ENCODE measurements at places on chromosomes 6 and 20.

- DNase-seq: no peak
Measured at GRCh38 chr20:63378626-63379025, 17.5 kb upstream of the CHRNA4 start.

GRCh38 chr20:1273366-1273765 is 7.3 kb downstream of the SNPH start:
- no peak for DNase-seq

DNA sequence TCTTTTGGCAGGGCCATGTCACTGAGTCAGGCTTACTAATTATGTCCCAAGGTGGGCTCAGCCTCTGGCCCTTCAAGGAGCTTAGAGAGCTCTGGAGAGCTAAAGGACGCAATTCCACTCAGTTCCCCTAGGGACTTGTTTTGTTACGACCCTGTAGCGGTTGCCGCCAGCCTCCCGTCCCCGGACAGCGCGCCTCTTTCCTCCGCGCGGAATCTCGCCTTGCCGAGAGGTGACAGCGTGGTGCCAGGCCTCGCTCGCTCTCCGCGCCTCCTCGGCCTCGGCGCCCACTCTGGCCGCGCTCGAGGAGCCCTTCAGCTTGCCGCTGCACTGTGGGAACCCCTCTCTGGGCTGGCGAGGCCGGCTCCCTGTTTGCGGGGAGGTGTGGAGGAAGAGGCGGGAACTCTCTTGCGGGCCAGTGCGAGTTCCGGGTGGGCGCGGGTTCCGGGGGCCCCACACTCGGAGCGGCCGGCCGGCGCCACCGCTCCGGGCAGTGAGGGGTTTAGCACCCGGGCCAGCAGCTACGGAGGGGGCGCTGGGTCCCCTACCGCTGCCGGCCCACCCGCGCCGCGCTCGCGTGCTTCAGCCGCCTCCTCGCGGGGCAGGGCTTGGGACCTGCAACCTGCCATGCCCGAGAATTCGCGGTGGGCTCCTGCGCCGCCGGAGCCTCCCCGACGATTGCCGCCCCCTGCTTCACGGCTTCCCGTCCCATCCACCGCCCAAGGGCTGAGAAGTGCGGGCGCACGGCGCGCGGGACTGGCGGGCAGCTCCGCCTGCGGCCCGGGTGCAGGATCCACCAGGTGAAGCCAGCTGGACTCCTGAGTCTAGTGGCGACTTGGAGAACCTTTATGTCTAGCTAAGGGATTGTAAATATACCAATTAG is 9.9 kb upstream of the ZNF311 start:
- no peak for DNase-seq

- DNase-seq: no peak
Measured at GRCh38 chr20:24381886-24382285, 87.5 kb upstream of the SYNDIG1 start.

DNA sequence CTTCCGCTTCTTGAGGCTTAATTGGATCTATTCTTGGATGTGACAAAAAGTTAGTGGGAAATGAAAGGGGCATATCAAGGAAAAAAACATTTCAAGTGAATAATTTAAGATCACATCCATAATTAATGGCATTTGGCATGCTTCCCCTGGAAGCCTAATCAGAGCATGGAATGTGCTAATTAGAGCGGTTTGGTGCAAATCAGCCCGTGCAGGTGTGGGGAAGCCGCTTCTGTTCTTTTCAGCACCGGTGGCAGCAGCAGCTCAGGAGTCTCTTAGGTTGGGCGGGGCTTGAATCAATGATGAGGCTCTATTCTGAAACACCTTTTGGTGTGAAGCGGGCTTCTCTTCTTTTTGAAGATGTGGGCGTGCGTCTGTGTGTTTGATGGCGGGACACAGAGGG is 301.2 kb downstream of the LRFN2 start:
- no peak for DNase-seq

GRCh38 chr6:37121556-37121955 is 48.4 kb upstream of the PIM1 start:
- no peak for DNase-seq

GRCh38 chr20:56631318-56631989 is 2.3 kb downstream of the TFAP2C start:
- DNase-seq: no peak

GRCh38 chr6:93307505-93308409 is 111.6 kb downstream of the EPHA7 start:
- no peak for DNase-seq

GRCh38 chr6:166270706-166271375 is 37.4 kb downstream of the PRR18 start:
- DNase-seq: no peak

DNA sequence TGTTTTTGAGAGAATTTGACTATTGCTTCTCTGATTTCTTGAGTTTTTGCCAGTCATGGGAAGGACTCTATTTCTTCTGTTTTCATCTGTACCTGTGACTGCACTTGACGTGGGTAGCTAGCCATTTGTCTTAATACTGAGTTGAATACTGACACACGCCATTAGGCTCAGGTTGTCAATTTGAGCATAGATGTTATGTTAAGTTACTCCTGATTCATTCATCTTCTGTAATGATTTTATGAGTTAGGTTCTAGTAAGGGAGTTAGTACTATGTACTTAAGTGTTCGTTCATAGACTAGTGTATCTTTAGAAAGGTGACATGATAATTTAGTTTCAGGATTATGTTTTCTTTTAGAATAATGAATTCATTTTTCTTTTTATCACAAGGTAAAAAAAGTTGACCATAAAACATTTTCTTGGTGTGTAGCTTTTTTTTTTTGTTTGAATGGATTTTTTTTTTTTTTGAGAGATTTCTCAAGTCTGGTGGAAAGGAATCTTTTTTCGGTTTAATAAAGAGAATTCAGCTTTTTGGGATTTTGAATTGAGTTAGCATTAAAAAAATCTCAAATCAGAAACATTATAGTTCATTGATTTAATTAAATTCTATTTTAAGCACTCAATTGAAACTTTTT is 1.7 kb downstream of the AFDN start:
- DNase-seq: no peak

DNA sequence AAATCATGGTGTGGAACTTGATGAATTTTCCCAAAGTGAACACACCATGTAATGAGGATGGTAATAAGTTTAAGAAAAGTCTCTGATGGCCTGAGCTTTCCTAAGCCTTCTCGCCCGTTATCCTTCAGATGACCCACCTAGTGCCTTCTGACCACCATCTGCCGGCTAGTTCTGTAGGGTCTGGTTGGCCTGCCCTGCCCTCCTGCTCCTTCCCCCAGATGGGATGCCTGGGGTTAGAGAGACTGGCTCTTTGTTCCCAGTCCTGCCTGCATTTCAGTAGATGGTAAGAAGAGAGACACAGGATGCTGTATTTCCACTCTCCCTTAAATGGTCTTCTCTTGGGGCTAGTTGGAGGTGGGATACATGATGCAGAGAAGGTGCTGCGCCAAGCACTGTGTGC is 43.0 kb downstream of the TIAM2 start:
- DNase-seq: no peak

DNA sequence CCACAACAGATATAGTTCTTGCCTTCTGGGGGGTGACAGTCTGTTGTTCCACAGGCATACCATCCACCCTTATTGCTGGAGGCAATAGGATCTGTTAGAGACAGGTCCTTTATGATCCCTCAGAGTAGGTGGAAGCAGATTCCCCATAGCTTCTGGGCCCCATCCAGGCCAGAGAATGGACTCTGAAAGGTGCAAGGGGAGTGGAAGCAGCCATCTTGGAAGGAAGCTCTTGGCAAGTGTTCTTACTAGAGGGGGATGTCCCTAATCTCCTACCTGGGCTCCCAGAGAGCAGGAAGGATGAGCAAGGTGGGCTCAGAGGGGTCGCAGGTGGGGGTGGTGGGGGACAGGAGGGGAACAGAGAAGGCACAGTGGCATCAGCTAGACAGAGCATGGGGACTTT is 33.4 kb downstream of the CEBPB start:
- DNase-seq: no peak

DNA sequence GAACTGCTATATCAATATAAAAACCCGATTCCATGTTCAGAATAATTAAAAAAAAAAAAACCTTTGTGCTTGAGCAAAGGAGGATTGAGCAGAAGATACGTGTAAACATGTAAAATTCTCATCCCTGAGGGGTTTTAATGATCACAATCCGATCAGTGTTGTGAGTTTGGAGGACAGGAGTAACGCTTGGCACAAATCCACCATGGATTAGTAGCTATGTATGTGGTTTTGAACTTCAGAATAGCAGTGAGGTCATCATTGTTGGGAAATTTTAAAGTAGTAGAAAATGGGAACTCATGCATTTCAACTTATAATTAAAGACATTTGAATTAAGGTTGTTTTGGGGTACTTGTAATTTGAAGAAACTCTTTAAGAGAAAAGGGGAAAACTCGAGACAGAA is 203.2 kb downstream of the RPS12 start:
- DNase-seq: no peak

DNA sequence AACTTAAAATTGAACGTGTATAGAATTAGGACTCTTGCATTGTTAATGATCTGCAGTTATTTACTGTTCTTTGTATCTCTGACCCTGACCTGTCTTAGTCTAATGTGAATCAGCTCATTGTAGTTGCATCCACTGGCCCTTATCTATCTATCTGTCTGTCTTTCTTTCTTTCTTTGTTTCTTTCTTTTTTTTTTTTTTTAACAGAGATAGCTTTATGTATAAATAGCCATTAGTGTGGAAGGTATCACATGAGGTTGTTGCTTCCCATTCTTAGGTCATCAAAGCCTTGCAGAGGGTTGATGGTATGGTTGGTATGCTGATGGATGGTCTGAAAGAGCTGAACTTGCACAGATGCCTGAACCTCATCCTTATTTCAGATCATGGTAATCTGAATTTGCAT is 59.9 kb downstream of the ENPP1 start:
- no peak for DNase-seq

DNA sequence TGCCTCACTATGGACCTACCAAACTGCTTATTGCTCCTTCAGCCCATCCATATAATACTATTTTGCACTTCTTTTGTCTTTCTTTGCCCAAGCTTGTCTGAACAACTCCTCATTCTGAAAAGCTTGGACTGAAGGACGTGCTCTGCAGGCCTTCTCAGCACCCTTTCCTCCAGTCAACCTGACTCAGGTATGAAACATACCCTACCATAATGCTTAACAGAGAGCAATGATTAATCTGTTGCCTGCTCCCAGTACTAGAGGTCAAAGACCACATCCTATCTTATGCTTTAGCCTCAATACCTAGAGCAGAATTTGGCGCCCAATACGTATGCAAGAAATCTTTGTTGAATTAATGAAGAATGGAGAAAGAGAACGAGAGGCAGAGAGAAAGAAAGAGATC is 55.2 kb downstream of the ATXN1 start:
- no peak for DNase-seq

DNA sequence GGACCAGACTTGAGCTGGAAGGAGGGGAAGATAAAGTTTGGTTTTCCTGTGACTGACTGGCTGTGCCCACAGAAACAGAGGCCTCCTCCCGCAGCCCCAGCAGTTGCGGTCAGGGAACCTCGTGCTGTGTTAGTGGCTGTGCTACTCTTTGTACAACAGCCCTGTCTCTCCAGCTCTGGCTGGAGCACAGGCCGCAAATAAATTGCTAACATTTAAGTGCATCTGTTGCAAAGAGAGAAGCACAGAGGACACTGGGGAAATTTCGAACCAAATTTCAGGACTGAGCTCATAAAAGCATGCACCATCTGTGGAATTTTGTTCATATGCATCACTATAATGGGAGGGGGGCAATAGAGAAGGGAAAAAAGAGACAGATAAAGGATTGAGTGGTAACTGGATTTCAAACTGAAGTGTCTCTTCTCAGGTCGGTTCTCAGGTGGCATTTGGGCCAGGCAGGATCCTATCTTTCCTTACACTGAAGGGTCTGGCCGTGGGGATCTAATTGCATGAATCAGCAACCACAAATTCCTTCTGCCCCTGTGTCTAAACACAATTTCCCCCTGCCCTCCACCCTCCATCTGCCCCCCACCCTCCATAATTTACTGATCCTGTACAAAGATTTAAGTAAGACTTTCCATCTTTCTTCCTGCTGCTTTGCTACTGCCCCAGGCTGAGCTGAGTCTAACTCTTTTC is 88.9 kb upstream of the ATXN1 start:
- no peak for DNase-seq

- DNase-seq: no peak
Measured at GRCh38 chr20:24565835-24566351, 96.5 kb downstream of the SYNDIG1 start.

GRCh38 chr6:83921315-83921714 is 61.8 kb downstream of the CYB5R4 start:
- no peak for DNase-seq

- DNase-seq: no peak
Measured at GRCh38 chr20:42603655-42604054, 586.1 kb downstream of the PTPRT start.

DNA sequence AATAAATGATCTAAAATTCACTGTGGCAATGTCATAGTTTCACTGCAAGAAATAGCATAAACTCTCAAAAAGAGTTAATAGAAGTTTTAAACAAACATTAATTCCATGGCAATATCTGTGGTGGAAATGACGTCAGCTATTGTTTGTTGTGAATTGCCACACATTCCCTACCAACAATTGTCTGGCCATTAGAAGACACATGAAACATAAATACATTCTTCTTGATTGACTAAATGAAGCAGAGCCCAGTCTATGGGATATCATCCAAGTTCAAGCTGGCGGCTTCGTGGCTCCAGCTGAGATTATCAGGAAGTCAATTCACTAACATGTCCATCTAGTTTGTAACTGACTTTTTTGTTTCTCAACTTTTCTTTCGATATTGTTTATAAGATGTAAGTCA is 369.0 kb downstream of the ARHGAP18 start:
- no peak for DNase-seq

DNA sequence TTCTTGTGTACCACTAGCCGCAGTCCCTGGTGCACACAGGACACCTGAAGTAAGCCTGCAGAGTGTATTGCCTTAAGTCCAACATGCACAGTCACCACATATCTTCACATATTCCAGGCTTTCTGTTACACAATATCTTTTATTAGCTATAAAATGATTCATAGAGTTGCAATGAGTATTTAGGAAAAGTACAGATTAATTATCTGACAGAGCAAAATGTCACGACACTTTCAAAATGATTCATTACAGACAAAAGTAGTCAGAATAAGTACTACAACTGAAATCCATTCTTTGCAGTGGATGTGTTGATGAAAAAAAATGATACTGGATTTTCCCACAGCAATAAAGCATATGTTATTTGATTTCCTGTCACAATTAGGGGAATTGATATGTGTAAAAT is 199.5 kb upstream of the ASCC3 start:
- no peak for DNase-seq
